ENCODE measurements at places on chromosomes 16 and 17.

GRCh38 chr16:8798535-8799157 is 1.0 kb downstream of the PMM2 start:
- no peak for DNase-seq

- DNase-seq = no peak
Observed at GRCh38 chr16:53465606-53466280, 31.5 kb downstream of the RBL2 start.

- no peak for DNase-seq
Observed at GRCh38 chr16:85140455-85141012, 28.3 kb upstream of the CIBAR2 start.

- DNase-seq = no peak
Observed at GRCh38 chr17:73410586-73411312, 98.9 kb upstream of the CDC42EP4 start.

GRCh38 chr16:2523801-2524231 is 3.6 kb downstream of the AMDHD2 start:
- no peak for DNase-seq

DNA sequence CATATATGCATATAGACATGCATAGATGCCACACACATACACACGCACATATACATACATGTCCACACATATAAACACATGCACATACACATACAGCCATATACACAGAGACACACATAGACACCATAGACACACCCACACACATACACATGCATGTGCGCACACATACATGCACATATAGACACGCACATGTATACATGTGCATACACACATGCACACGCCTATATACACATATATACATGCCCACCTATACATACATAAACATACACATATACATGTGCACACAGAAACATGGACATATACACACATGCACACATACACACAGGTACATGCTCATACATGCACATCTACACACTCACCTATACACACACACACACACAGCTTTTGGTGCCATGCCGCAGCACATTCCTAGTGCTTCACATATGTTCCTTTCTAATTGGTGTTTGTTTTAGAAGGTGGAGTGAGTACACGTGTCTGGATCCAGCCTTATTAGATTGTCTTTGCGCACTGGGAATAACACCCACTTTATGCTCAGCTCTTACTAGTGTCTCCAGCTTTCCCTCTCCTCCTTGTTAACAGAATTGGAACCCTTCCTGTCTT is 198.0 kb downstream of the RPTOR start:
- DNase-seq = no peak

- DNase-seq = no peak
Observed at GRCh38 chr17:49404361-49404760, 10.3 kb downstream of the PHB1 start.

DNA sequence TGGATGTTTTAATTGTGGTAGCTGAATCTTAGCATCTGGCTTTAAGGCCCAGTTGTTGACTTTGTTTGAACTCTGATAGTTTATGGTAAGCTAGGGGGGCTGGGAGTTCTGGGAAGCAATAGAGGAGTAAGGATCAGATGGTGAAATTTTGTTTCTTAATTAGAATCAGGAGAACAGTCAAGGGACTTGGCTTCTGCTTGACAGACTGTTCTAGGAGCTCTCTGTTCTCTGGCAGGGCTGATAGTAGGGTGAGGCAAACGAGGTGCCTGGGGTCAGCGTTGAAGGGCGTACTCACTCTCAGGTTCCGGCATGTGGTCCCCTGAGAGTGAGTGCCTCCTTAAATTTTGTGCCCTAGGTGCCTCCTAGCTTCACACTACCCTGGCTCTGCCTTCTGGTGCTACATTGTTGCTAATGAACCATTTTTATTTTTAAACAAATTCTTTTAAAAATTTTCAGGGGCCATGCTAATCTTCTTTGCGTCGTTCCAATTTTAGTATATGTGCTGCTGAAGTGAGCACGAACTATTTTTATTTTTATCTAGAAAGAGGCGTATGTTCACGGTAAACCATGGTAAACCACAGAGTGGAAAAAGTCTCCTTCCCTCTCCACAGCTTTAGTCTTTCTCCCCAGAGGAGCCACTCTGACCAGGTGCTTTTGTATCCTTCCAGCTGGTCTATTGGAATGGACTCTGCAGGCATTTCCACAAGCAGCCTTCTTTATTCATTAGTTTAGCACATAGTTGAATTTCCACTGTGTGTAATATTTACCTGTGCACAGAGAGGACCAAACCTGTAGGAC is 19.7 kb downstream of the SLC7A6 start:
- DNase-seq = no peak

- no peak for DNase-seq
Observed at GRCh38 chr16:56855946-56856345, 9.1 kb upstream of the SLC12A3 start.

DNA sequence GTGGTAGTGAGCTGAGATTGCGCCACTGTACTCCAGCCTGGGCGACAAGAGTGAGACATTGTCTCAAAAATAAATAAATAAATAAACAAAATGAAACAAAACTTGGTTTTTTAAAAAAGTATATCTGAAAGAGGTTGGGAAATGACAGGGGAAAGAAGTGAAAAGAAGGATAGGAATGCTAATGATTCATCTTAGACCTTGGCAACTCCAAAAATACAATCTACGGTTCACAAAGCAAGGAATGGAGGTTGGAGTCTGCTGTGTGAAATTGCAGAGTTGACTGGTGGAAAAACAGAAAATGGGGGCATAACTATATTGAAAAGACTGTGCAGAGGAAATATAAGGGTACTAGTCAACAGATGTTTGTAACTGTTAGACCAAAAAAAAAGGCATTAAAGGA is 40.0 kb upstream of the CD300E start:
- no peak for DNase-seq

DNA sequence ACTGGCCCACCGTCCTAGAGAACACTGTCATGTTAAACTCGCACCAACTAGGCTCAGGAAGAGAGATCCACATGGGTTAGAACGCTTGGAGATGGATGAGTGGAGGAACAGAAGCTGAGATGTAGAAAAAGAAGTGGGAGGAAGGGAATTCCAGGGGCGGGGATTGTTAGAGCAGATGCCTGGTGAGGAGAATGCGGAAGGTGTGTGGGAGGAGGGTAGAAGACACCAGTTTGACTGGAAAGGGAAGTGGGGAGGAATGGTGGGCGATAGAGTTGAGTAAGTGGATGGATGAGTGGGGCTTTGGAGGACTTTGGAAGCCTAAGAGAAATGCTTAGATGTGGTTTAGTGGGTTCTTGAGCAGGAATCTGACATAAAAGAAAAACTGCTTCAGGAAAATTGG is 37.4 kb downstream of the DHX38 start:
- no peak for DNase-seq

DNA sequence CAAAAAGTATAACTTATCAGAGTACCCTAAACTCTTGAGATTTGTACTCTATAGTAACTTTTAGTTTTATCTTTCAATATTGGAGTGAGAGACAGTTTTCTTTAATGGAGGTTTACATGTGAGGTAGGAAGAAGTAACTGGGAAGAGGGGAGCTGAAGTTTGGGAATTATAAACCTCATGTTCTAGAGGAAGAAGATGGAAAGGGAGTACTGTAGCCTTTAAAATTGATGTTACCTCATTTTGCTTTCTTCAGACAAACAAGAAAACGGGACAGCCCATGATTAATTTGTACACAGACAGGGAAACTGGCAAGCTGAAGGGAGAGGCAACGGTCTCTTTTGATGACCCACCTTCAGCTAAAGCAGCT is 9.5 kb downstream of the FUS start:
- DNase-seq = no peak

DNA sequence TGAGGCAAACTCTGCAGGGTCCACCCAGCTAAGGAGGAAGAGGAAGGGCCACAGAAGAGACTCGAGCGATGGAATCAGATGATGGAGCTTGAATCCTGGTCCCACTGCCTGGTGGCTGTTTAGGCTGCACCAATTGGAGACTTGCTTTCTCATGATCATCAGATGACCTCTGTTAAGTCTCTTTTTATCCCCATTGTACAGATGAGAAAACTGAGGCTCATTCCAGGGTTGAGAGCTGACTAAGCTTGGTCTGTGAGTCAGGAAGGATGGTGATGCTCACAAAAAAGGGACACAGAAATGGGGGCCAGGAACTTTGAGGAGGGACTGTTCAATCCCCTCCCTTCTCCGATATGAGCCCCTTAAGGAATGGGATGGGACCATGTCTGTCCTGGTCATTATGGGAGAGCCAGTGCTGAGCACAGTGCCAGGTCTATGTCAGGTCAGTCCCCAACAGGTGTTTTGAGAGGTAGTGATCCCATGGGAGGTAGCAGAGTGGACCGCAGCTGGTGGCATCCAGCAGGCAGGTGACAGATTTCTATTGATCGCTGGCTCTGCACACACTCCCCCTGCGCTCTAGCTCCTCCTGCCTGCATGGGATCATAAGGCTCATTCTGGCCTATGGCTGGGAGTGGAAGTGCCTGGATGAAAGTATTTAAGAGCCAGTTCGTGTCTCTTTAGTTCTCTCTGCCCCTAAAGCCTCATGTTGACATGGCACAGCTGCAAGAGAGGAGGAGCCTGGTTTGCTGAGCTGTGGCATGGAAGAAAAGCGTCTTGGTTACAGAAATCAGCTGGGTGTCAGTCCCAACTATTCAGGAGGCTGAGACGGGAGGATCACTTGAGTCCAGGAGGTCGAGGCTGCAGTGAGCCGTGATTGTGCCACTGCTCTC is 27.2 kb downstream of the SNX20 start:
- DNase-seq = no peak

DNA sequence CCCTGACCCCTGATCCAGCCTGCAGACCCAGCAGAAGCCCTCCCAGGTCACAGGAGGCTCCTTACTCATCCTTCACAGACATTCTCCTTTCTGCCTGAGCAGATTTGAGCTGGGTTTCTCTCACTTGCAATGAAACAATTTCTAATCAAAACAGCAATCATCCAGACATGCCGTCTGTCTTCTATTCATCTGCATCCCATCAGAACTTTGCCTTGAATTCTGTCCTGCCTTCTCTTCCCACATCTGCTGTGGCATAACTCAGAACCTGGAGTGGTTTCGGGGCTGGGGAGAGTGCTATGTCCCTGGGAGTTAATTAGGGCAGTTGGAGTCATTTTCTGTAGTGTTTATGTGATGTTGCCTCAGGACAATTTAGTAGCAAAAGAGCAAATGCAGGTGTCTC is 278.6 kb downstream of the CBLN1 start:
- DNase-seq = no peak

DNA sequence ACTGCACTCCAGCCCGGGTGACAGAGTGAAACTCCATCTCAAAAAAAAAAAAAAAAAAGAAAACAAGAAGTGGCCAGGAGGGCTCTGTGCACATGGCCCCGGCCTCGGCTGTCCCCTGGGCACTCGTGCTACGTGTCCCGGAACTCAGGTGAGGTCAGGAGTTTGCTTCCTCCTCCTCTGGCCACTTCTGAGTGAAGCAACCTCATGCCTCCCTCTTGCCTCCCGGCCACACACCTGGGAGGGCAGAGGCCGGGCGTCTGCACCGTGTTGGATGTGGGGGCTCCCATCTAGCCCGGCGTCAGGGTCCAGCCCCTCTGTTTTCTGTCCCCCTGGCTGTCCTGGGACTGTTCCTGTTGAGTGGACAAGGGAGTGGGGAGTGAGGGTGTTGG is 22.2 kb downstream of the ASPSCR1 start:
- DNase-seq = no peak

DNA sequence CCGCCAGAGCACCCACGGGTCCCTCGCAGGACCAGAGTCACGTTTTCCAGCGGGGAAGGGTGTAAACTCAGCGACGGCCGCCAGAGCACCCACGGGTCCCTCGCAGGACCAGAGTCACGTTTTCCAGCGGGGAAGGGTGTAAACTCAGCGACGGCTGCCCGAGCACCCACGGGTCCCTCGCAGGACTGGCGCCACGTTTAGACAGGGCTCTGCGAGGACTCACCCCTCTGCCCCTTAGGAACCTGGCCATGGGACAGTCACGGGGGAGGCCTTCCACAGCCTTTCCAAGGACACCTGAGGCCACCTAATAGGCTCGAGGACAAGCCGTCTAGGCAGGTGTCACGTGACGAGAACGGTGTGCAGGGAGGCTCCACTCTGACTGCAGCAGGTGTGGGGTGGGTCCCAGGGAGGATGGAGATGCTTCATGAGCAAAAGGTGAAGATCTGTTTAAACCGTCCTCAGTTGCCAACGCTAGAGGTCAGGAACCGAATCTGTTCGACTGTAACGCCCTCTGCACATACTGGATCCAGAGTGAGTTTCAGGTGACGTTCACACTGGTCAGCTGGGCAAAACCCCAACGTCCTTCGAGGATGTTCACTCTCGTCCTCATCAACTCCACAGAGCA is 48.0 kb upstream of the METRNL start:
- DNase-seq = no peak

DNA sequence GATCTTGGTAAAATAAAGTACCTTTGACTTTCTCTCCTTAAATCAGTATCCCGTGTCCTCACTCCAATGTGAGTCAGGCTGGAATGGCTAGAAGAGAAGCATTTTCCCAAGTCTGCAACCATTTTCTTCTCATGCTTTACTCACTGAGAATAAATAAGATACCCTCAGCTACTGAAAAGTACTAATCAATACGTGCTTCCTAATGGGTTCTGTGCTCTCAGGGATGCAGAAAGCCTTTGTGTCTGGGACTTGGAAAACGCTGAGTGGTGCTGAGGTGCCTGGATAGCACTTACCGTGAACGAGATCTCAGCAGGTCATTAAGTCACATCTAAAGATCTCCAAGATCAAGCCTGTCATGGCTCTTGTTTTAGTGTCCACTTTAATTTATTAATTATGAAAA is 672.3 kb upstream of the C16orf82 start:
- no peak for DNase-seq

DNA sequence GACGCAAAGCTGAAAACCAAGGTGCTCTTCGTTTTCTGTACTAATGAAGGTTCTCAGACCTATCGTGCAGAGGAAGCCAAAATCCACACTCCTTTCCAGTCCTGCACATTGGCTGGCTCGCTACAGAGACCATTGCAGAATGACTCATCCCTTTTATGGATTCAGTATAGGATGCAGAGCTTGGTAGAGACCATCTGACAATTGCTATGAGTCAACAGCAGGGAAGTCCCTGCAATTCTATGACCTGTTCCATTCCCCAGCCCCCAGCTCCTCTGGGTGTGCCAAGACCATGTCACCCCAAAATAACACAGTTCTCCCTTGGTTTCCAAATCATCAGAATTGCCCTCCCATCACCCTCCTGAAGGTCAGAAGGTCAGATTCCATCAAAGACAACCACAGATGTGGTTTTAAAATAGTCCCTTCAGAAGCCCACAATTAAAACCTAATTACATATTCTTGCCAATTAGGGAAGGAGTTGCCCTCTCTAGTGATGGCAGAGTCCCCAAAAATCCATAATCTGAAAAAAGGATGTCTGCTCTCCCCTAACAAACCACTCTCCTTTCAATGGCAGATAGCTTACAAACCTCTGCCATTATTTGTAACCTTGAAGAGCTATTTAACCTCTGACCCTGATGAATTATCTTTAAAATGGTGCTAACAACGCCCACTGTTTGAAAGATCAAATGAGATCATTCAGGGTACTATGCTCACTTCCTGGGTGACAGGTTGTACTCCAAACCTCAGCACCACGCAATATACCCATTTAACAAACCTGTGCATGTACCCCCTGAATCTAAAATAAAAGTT is 108.2 kb upstream of the RBBP6 start:
- no peak for DNase-seq
